Liver (tissue), 10 donors: ENCODE measurements at places on chromosomes 13 and 19. TPM values are rescaled to one million over a fixed set of nuclear protein-coding genes. Genes with fewer than 3 reads are reported as not detected.

The SMAD9 gene
- 1.3 TPM for total RNA-seq

The ELANE gene
- total RNA-seq = 37.4 TPM

- no peak overlapping the region for H3K4me3 ChIP-seq
- no peak for DNase-seq
- no peak overlapping the region for H3K27ac ChIP-seq
- H3K4me1 ChIP-seq = no peaks in the 10 kb centered on the region
- H3K36me3 ChIP-seq = no peaks in the 10 kb centered on the region
These were observed 1629.4 kb downstream of the PCDH9 start for GRCh38 chr13:65600702-65601101.

DNA sequence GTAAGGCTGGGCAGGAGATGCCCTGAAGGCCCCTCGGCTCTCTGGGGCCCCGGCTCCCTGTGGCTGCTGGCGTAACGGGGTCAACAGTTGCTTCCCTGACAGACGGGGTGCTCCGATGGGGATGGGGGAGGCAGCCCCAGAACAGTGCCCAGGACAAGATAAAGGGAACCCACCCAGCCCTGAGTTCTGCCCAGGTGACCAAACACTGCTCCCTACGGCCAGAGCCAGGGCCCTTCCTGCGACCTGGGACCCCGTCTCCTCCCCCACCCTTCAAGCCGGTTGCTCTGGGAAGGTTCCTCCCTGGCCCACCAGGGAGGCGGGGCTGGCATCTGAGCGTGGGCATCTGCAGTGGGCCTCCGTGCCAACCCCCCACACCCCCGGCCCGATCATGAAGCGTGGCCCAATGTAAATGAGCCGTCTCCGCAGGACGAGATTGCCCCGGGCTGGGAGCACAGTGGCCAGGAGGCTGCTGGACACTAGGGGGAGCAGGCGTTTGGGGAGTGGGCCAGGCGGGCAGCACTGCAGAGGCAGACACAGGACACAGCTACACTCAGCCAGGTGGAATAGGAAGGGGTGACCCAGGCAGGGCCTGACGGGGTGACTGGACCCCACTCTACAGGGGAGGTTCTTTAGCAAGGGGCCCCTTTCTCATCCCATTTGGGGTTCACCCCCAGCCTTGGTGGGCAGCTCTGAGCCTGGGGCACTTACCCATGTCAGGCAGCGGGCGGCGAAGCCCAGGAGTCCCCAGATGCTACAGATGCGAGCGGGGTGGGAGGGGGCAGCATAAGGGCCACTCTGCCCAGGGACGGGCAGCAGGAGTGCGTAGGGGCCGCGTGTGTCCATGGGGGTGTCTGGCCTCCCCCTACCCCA is 1.2 kb upstream of the NKPD1 start:
- peaks cover 5% of the 10 kb centered on the region for H3K4me1 ChIP-seq
- H3K4me3 ChIP-seq = no peak overlapping the region

- H3K27me3 ChIP-seq = no peaks in the 10 kb centered on the region
- H3K4me3 ChIP-seq = no peak overlapping the region
- no peaks in the 10 kb centered on the region for H3K36me3 ChIP-seq
These were observed 34.5 kb downstream of the SHISA2 start for GRCh38 chr13:26017196-26017921.

The EEF1AKMT1 gene
- total RNA-seq = 4.7 TPM
